ENCODE measurements at places on chromosomes 6 and 20.

- no peak for DNase-seq
These were observed 15.2 kb downstream of the EIF2S2 start for GRCh38 chr20:34096699-34097444.

GRCh38 chr20:17690144-17690543, 8.1 kb upstream of the RRBP1 start:
- DNase-seq = no peak

GRCh38 chr20:23088866-23089265, 2.7 kb upstream of the CD93 start:
- DNase-seq = no peak

GRCh38 chr20:4953881-4954280, 47.4 kb downstream of the SLC23A2 start:
- no peak for DNase-seq

DNA sequence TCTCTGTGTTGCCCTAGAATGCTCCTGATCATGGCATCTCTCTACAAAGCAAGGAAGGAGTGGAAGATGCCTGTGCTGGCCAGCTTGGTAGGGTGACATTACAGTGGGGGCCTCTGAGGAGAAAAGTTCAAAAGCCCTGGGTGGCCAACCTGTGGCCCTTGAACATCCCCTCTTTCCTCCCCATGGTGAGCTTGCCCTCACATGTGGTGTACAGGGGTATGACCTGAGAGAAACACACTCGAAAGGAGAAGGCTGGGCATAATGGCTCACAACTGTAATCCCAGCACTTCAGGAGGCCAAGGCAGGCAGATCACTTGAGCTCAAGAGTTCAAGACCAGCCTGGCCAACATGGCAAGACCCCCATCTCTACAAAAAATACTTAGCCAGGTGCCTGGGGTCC, 36.6 kb upstream of the SCAF8 start:
- no peak for DNase-seq
